ENCODE measurements at places on chromosomes 5 and 9.

- DNase-seq, result no peak
Measured at GRCh38 chr9:87148331-87149104, 201.2 kb upstream of the GAS1 start.

DNA sequence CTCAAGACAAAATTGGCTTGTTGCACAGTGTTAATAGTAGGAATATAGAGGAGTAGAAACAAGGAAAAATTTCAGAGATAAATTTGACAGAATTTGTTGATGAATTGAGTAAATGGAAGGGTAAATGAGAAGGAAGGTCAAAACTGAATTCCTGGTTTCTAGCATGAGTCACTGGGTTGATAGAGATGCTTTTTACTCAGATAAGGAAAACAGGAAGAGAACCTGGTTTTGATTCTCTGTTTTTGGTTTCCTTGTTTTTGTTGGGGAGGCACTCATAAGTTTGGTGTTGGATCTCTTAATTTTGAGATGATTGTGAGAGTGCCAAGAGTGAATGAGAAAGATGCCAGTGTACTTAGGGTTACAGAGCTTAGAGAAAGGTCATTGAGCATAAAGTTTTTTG lies 7.1 kb downstream of the LRRC70 start:
- no peak for DNase-seq

DNA sequence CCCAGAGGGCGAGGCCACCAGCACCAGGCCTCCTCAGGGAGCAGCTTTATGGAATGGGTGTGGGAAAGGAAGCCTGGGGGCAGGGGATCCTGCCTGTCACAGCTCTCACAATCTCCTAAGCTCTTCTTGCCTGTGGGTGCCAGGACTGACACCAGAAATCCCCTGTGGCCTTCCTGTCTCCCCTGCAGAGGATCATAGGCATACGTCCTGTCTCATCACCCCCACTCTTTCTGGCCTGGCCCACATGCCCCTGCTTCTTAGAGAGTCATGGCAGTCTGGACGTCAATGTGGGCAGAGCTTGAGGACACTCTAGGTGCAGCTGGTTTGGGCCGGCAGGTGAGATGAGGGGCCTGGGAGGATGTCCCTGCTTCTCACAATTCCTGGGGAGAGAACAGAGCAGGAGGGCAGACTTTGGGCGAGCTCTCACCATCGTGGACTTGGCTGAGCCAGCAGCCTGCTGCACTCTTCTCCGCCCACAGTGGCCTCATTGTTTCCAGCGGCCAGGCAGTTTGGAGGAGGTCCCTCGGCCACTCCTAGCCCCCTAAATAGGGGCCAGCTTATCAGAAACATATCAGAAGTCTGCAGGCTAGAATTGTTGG lies 67.3 kb upstream of the ZFR start:
- DNase-seq, result no peak

GRCh38 chr5:156475182-156476157 lies 148.5 kb downstream of the SGCD start:
- no peak for DNase-seq

DNA sequence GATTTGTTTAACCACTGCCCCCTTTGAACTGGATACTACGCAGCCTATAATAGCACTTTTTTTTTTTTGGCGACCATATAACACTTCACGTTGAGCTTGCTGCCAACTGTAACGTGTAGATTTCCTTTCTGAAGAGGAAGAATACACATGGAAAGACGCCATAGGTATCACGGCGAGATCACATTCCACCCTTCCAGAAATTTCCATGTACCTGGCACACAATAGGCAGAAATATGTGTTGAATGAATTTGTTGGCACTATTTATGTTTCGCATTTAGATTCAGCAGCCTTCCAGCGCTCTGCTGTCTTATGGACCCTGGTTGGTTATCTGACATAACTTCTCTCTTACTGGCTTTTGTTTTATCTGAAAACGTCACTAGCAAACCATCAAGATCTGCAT lies 250.3 kb downstream of the SLIT3 start:
- DNase-seq, result no peak

GRCh38 chr5:158976035-158976434 lies 123.7 kb downstream of the EBF1 start:
- no peak for DNase-seq

- DNase-seq, result peak; percentile 33
Measured at GRCh38 chr9:95506428-95506677, 10.4 kb downstream of the PTCH1 start.

GRCh38 chr9:90301277-90301653 lies 341.4 kb downstream of the DIRAS2 start:
- no peak for DNase-seq

DNA sequence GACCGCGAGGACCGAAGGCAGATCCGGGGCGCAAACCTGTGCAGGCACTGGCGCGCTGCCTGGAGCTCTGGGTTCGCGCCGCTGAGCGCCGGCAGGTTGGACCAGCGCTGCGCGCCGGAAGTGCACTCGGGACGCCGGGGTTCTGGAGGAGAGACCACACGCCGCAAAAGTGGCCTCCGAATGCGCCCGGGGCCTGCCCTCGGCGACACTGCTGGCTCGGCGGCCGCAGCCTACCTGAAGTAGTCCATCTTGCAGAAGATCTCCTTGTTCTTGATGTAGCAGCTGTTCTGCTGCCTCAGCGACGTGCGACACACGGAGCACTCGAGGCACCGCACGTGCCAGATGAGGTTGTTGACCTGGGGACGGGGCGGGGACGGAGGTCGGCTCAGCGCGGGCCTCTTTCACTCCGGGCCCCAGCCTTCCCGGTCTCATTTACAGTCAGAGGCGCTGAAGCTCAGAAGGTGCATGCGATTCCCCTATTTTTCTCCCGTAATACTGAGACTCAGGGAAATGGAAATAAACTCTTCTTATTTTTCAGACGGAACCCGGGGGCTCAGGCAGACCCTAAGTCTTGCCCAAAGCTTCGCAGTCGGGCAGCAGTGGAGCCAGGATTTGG lies 2.5 kb downstream of the LHX6 start:
- no peak for DNase-seq

DNA sequence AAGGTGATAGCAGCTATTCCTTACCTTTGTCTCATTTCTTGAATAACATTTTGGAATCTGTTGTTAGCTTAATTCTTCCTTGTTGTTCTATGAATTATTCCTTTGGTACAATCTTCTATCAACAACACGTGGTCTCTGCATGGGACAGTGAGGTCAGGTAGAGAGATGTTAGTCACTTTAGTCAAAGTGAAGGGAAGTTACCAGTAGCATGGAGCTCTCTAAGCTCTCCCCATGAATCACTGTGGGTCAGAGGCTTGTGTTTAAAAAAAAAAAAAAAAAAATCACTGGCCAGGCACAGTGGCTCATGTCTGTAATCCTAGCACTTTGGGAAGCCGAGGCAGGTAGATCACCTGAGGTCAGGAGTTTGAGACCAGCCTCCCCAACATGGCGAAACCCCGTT lies 116.0 kb downstream of the GOLPH3 start:
- DNase-seq, result no peak

GRCh38 chr9:35731415-35732184 lies 395 bp downstream of the TLN1 start:
- DNase-seq, result peak; percentile 17

DNA sequence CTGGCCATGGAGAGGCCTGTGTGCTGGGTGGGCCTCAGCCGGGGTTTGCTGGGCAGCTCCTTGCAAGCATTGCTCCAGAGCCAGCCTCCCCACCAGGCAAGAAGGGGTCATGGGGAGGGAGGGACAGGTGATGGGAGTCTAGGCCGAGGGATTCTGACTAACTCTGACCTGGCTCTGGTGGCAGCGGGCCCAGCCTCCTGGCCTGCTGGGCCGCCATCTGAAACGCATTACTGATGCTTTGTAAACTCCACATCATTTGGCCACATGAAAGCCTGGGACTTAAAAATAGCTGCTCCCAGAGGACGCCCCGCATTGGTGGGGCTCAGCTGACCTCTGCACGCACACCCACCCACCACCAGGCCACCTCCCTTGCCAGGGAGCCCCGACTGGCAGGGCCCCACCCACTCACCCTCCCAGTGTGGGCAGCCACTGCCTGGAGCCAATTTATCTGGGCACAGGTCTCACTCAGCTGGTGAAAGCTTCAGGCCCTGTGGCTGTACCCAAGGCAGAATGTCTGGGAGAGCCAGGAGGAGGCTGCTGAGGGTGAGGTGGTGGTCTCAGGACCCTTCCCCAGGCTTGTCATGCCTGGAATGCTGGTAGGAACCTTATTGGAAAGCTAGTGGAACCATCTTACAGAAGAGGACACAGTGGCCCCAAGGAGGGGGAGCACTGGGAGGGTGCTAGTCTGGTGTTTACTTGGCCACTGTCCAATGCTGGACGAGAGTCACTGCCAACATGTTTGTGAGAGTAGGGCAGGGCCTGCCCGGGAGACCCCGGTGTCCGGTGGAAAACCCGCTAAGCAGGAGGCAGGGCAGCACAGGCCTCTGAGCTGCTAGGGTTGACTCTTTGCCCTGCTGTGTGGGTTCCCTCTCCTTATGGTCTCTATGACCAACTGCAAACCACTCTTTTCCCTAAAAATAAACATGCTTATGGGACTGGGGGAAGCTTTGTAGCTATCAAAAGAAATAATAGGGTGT lies 10.8 kb downstream of the TCF7 start:
- DNase-seq, result no peak

DNA sequence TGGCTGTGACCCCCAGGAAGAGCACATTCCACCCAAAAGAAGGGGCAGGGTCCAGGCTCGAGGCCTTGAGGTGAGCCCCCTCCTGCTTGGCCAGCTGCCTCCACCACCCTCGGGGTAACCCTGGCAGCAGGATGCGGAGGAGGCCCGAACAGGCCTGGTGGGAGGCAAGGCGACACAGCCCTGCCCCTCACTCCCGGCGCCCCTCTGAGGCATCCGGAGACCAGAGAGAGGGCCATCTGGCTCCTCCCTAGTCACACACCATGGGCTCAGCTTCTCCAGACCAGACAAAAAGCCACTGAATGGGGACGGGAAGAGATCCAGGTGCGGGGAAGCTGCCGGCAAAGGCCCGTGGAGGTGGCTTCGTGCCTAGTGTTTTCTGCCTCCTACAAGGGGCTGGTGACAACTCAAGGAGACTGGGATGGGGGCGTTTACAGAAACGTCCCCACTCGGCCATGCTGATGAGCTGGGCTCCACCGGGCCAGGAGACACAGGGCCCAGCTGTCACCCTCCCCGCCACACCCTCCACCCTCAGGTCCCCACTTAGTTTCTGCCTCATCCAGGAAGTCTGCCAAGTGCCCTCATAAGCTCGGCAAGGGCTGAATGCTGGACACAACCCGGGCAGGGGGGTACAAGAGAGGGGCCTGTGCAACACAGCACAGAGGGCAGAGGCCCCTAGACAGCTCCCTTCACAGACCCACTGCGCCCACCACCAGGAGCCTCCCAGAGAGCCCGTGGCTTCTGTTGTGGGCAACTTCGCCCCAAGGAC lies 41.9 kb downstream of the NACC2 start:
- no peak for DNase-seq

DNA sequence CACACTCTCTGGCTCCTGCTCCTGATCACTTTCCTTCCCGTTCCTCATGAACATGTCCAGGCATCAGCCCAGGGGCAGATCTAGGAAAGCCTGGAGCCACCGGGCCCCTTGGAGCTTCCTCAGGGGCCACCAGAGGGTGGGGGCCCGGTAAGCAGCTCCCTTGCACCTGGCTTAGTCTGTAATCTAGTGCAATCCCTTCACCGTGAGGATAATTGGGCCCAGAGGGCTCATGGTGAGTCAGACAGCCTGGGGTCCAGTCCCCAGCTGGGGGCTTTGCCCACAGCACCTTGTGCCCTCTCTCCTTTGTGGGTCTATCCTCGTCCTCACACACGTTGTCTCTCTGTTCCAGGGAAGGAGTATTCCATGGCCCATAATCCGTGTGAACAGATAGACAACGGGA lies 10.4 kb upstream of the ALDH1B1 start:
- DNase-seq, result no peak

GRCh38 chr5:175654339-175654738 lies 3.5 kb upstream of the HRH2 start:
- DNase-seq, result no peak

GRCh38 chr5:75021219-75021618 lies 31.1 kb downstream of the GCNT4 start:
- DNase-seq, result no peak

- no peak for DNase-seq
Measured at GRCh38 chr5:75335486-75335885, 1.5 kb upstream of the HMGCR start.

GRCh38 chr9:7129391-7129790 lies 371.6 kb downstream of the KDM4C start:
- no peak for DNase-seq

GRCh38 chr5:21931116-21931515 lies 922.0 kb downstream of the CDH12 start:
- DNase-seq, result no peak

DNA sequence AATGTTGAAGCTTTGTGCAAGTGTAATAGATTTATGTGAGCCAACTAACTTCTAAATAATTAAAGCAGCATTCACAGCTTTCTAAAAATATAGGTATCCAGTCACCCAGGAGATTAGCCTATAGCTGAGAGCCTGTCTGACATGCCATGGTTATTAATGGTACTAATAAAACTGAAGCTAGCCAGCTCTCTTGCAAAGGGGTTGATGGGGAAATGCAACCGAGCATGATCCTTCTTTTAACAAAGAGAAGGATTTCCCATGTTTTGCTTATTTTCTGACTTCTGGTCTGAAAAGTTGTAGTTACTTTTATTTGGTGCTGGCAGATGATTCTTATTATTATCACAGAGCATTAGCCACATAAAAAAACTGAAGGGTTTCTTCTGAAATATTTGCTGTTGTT lies 488.7 kb upstream of the CYLC2 start:
- no peak for DNase-seq

- no peak for DNase-seq
Measured at GRCh38 chr5:102375272-102375671, 79.2 kb upstream of the SLCO4C1 start.

- DNase-seq, result peak; percentile 53
Measured at GRCh38 chr5:178240766-178241165, 8.2 kb upstream of the PHYKPL start.

GRCh38 chr5:118467103-118467502 lies 521.2 kb downstream of the DTWD2 start:
- no peak for DNase-seq

- DNase-seq, result no peak
Measured at GRCh38 chr5:170104710-170105109, 987 bp upstream of the FOXI1 start.

- no peak for DNase-seq
Measured at GRCh38 chr5:56685503-56686217, 129.7 kb upstream of the MAP3K1 start.

Measured in Kasumi-1 (cell line).